ENCODE measurements at places on chromosomes 6 and 20.

GRCh38 chr6:108565091-108565766 is 4.5 kb downstream of the FOXO3 start:
- DNase-seq, result no peak

GRCh38 chr20:61263084-61263695 is 11.1 kb downstream of the CDH4 start:
- no peak for DNase-seq

DNA sequence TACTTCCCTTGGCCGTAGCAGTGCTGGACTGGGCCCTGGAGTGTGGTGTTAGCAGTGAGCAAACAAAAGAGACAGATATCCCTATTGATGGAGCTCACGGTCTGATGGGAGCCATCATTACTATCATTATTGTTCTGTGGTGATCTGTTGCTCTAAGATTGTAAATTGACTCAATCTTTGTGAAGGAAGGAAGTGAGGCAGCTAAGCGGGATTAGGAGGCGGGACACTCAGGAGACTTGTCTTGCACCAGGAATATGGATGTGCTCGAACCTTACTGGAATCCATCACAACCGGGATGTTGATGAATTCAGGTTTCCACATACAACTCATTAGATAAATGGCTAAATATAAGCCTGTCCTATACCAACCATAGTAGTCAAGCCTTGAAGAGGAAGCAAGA is 25.5 kb upstream of the FAM50B start:
- no peak for DNase-seq

- DNase-seq, result no peak
Measured at GRCh38 chr20:21063276-21063675, 42.9 kb downstream of the LINC00237 start.

- DNase-seq, result no peak
Measured at GRCh38 chr6:119353696-119354095, 4.1 kb upstream of the MAN1A1 start.

- no peak for DNase-seq
Measured at GRCh38 chr20:8434326-8434876, 302.3 kb downstream of the PLCB1 start.

- no peak for DNase-seq
Measured at GRCh38 chr6:51203504-51203903, 384.8 kb downstream of the TFAP2B start.

GRCh38 chr20:44733341-44734069 is 12.2 kb upstream of the KCNK15 start:
- DNase-seq, result peak; percentile 48

Data from NCI-H2171 (cell line).